SJSA1 (cell line): ENCODE measurements at places on chromosomes 3 and 15. TPM values are rescaled to one million over a fixed set of nuclear protein-coding genes. Genes with fewer than 3 reads are reported as not detected.

The CHRNA7 gene
- total RNA-seq: 0.08 and 0.09 TPM in 2 replicates

The OR5K2 gene
- total RNA-seq: not detected in 2 replicates

The CNTN4 gene
- total RNA-seq: not detected in 2 replicates

The CRYGS gene
- total RNA-seq: 0.63 and 0.81 TPM in 2 replicates

The EAF1 gene
- total RNA-seq: 13.1 and 16.0 TPM in 2 replicates

The PROS1 gene
- total RNA-seq: 4.9 and 5.8 TPM in 2 replicates

The DPPA4 gene
- total RNA-seq: not detected in 2 replicates

The RPUSD2 gene
- 16.4 and 25.9 TPM in 2 replicates for total RNA-seq

The GATM gene
- not detected in 2 replicates for total RNA-seq

The STX19 gene
- total RNA-seq: not detected in 2 replicates

The XYLB gene
- total RNA-seq: 0.66 and 3.0 TPM in 2 replicates

The CKMT1B gene
- total RNA-seq: not detected in 2 replicates

The SLC9A9 gene
- 0.05 TPM in 1 of 2 replicates, not detected in the other for total RNA-seq

The STAB1 gene
- total RNA-seq: not detected in 2 replicates

The CCR3 gene
- total RNA-seq: 0.29 and 0.66 TPM in 2 replicates

The GABRA5 gene
- total RNA-seq: not detected in 2 replicates

The KAT2B gene
- total RNA-seq: 8.0 and 11.2 TPM in 2 replicates

The ZKSCAN7 gene
- 4.1 and 4.4 TPM in 2 replicates for total RNA-seq

The ANKRD63 gene
- total RNA-seq: 11.4 and 13.6 TPM in 2 replicates

The ZNF770 gene
- 11.9 and 22.0 TPM in 2 replicates for total RNA-seq

The CD86 gene
- total RNA-seq: not detected in 2 replicates

The RASGRP1 gene
- not detected in 2 replicates for total RNA-seq

The IL12A gene
- total RNA-seq: 0.09 and 5.5 TPM in 2 replicates

The MYEF2 gene
- total RNA-seq: 4.4 and 7.1 TPM in 2 replicates

The GATA2 gene
- 14.9 and 15.5 TPM in 2 replicates for total RNA-seq

The C3orf62 gene
- total RNA-seq: 0.50 and 2.1 TPM in 2 replicates

The GHSR gene
- total RNA-seq: not detected in 2 replicates

The NPAP1 gene
- total RNA-seq: not detected in 2 replicates

The CGNL1 gene
- 3.2 and 3.8 TPM in 2 replicates for total RNA-seq

The PLA2G4D gene
- total RNA-seq: not detected in 2 replicates
